ENCODE measurements at places on chromosomes 7 and 10.

GRCh38 chr7:24545215-24545614 lies 28.0 kb upstream of the PALS2 start:
- DNase-seq = no peak

GRCh38 chr7:122006687-122007086 lies 133.7 kb downstream of the PTPRZ1 start:
- peak; percentile 20 for DNase-seq

GRCh38 chr10:11958956-11959355 lies 83.7 kb downstream of the UPF2 start:
- no peak for DNase-seq

DNA sequence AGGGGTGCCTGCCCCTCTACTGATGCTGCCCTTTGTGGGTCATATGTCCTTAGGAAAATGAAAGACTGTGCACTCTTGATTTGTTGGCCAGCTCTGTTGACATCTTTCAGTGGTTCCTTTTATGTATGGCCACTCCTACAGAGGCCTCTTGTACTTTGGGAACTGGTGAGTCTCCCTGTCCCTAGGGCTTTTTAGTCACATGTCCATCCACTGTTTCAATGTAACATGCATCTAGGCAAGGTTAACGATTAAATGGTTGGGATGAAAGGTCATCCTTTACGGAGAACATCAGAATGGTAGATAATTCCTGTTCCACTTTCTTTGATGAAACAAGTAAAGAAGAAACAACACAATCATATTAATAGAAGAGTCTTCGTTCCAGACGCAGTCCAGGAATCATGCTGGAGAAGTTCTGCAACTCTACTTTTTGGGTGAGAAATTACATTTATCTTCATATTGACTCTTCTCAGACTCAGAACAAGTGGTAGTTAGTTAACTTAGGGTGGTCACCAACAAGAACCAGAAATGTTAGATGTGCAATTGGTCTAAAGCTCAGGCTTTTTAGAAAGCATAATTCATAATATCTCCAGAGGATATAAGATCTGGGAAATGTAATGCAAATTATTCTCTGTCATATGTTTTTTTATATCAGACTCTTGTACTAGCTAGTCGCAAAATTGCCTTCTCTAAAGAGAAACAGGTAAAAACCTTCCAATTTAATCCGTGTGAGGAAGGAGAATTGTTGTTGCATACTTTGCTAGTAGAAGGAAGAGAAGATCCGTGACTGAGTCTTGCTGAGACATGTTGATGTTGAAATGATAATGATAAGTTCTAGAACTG lies at the start of gene ABCC2:
ABCC2 (plus strand) TSS at position 194 of the 840 bp plus-strand sequence; CDS start at position 399, 205 bp downstream.
- DNase-seq = no peak
